ENCODE measurements at places on chromosomes 5 and 9.

- DNase-seq = no peak
These were observed 415 bp downstream of the XRCC4 start for GRCh38 chr5:83077662-83078261.

- DNase-seq = no peak
These were observed 156.8 kb downstream of the PAX5 start for GRCh38 chr9:36877239-36877638.

DNA sequence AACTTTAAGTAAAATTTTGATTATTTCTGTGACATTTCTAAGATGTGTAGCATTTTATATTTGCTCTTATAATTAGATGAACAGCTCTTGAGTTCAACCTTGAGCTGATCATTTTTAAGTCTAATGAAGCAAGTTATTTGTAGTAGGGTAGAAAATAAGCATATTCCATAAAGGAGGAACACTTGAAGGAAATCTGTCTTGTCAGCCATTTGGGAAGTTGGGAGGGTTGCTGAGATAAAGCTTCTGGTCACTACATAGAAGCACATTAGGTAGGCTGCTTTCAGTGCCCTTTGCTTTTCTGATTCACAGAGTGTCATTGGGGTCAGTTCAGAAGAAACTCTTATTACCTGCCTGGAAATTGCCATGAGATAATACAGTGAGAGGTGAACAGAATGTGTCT lies 44.1 kb downstream of the SEC24A start:
- no peak for DNase-seq

- DNase-seq = no peak
These were observed 55.2 kb upstream of the AFAP1L1 start for GRCh38 chr5:149216496-149216895.

DNA sequence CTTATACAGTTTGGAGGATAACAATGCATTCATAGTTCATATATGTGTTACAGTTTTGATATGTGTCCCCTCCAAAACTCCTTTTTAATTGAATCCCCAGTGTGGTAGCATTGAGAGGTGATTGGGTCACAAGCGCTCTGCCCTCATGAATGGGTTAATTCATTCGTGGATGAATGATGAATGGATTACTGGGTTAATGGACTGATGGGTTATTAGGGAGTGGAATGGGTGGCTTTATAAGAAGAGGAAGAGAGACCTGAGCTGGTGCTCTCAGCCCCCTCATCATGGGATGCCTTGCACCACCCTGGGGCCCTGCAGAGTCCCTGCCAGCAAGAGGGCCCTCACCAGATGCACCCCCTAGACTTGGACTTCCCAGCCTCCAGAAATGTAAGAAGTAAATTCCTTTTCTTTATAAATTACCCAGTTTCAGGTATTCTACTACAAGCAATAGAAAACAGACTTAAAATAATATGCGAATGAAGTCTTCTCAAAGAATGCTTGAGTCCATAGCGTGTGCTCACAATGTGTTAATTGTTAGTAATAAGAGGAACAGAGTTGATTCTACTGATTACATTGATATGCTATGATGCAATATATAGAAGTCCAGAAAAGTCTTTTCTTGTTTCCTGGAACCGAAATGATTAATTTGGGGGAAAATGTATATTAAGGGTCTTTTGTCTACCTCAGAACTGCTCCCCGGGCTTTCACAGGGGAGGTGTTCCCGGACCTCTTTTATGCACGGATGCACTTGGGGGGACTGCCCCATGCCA lies 190.2 kb downstream of the ERCC6L2 start:
- no peak for DNase-seq

- no peak for DNase-seq
These were observed 12.0 kb downstream of the MACIR start for GRCh38 chr5:103270581-103270980.

DNA sequence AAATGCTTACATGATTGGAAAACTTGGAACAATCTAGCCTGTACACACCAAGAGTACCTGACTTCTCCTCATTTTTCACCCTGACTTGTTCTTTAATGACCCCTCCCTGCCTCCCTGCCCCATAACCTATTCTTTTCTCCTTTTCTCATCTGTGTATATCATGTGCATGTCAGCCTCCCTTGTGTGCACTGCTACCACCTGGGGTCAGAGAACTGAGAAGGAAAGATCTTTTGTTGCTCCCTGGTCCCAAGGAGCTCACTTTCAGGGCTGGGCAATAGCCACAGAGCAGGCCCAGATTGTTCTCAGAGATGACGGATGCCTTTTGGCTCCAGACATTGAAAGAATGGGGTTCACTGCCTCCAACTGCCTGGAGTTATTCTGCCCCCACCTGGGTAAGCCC lies 5.1 kb downstream of the MAP1B start:
- no peak for DNase-seq

DNA sequence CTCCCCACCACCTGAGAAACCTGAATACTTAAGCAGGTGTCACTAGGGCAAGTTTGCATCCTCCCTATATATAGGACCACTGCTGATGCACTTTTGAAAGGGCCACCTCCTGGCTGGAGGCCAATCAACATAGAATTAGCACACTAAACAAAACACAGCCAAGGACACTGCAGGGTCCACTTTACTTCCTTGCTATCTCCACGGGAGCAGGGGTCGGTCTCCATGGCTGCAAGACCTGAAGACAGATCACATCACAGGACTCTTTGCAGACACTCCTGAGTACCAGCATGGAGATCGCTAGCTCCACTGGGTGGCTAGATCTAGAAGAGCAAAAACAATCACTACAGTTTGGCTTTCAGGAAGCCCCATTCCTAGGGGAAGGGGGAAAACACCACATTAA lies 72.3 kb downstream of the C9orf153 start:
- no peak for DNase-seq

GRCh38 chr5:143044265-143044664 lies 274.1 kb downstream of the ARHGAP26 start:
- no peak for DNase-seq

GRCh38 chr5:131382407-131383395 lies 118.8 kb downstream of the CDC42SE2 start:
- no peak for DNase-seq

DNA sequence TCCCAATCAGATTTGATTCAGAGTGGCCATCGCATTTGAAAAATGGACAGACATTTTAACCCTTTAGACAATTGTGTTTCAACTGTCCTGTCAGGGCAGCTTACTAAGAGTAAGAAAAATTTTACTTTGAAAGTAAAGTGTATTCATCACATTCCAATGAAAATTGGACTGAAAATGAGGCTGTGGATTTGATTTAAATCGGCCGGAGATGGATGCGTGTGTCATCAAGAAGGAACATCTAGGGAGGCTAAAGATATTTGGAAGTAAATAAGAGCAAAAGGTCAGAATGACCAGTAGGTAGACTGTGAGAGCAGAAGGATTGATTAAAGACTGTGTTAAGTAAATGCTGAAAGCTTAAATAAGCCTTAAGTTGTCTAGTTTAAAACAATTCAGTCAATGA lies 1.5 kb downstream of the ZCCHC7 start:
- no peak for DNase-seq

DNA sequence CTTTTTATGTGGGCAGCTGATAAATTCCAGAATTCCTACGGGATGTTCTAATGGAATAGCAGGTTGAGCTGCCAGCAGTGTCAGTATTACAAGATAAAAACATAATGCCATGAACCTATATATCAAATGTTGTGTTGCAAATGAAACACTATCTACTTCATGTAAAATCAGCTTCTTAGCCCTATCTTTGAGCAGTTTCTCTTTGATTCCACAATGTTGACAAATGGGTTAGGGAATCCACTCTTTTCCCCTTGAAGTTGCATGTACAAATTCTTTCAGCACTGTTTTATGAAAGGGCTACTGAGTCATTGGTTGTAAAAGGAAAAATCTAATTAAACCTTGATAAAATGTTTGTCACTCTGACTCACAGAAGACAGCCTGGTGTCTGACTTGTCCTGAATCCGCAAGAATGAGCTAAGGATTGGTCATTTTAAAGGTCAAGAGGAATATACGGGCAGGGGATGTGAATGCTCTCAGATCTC lies 950.6 kb upstream of the NUDT12 start:
- DNase-seq = no peak
